Eye (tissue), 1 donor: ENCODE measurements at places on chromosomes 7 and 10.
A peak's percentile ranks its signal among the peaks of the same experiment; 100 is the strongest.

GRCh38 chr7:17194656-17195055 lies 103.8 kb upstream of the AHR start:
- DNase-seq, result no peak

- DNase-seq, result no peak
Observed at GRCh38 chr7:39295796-39296195, 270.4 kb upstream of the YAE1 start.

GRCh38 chr7:2715341-2716231 lies 27.6 kb downstream of the AMZ1 start:
- DNase-seq, result no peak

- DNase-seq, result no peak
Observed at GRCh38 chr10:2925631-2926030, 141.7 kb upstream of the PFKP start.

- peak; percentile 8 for DNase-seq
Observed at GRCh38 chr10:46329690-46330016, 42.9 kb downstream of the ANTXRL start.
